ENCODE measurements at places on chromosomes 16 and 17.

DNA sequence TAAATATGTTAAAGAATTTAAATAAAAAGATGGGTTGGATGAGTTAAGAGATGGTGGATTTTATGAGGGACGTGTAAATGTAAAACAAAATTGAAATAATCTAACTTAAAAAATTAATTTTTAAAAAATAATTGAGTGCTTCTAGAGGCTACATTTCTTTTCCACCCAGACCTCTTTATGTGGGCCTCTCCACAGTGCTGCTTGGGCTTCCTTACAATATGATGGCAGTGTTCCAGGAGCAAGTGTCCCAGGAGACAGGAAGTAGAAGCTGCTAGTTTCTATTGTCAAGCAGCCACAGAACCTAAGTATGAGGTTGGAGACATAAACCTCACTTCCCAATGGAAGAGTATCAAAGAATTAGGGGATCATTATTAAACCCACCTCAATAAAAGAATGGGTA is 205.7 kb upstream of the CPHXL start:
- no peak for DNase-seq

GRCh38 chr17:7313088-7313889 is 1.9 kb downstream of the GPS2 start:
- no peak for DNase-seq

DNA sequence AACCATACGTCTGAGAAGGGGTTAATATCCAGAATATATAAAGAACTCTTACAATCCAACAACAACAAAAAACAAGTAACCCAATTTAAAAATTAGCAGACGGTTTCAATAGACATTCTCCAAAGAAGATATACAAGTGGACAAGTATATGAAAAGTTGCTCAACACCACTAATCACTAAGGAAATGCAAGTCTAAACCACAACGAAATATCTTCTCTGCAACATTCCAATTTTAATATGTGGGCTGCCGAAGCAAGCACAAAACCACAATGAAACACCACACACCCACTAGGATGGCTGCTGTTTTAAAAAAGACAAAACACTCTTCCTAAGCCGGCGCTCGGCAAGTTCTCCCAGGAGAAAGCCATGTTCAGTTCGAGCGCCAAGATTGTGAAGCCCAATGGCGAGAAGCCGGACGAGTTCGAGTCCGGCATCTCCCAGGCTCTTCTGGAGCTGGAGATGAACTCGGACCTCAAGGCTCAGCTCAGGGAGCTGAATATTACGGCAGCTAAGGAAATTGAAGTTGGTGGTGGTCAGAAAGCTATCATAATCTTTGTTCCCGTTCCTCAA is 5.9 kb upstream of the SLC13A2 start:
- DNase-seq, result no peak

DNA sequence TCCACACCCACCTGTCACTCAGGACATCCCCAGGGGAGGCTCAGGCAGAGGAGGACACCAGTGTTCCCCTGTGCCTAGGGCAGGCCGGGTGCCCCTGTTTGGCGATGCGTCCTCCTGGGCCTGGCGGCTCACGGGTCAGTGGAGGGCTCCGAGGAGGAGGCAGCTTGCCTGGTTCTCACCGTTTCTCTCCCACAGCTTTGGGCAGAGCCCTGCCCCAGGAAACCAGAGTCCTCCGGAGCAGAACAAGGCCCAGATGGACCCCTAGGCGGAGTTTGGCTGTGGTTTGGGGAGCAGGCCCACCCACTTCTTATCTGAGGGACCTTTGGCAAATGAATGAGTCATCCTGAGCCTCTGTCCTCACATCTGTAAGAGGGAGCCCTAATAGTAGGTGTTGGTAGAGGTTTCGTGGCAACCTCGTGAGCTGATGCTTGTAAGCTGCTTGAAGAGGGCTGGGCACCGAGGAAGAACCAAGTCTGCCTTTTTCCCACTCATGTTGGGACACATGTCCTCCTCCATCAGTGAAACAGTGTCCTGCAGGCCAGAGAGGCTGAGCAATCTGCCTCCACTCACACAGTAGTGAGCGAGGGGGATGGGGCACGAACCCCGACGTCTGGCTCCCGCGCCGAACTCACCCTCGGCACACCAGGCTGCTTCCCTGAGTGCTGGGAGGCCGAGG is 247.0 kb upstream of the CIBAR2 start:
- no peak for DNase-seq

DNA sequence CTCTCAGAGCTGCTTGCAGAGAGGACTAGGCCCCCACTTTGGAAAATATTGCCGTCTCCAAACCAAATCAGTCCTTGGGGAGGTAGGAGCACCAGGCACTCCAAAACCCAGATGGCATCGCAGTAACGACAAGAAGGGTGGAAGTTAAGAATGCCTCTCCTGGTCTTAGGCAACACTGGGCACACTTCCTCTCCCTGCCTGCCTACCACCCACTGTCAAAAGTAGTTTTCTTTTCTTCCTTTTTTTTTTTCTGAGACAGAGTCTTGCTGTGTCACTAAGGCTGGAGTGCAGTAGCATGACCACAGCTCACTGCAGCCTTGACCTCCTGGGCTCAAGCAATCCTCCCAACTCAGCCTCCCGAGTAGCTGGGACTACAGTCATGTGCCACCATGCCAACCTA is 47.2 kb downstream of the SRL start:
- no peak for DNase-seq

GRCh38 chr17:74631468-74632450 is 8.2 kb upstream of the CD300E start:
- no peak for DNase-seq

DNA sequence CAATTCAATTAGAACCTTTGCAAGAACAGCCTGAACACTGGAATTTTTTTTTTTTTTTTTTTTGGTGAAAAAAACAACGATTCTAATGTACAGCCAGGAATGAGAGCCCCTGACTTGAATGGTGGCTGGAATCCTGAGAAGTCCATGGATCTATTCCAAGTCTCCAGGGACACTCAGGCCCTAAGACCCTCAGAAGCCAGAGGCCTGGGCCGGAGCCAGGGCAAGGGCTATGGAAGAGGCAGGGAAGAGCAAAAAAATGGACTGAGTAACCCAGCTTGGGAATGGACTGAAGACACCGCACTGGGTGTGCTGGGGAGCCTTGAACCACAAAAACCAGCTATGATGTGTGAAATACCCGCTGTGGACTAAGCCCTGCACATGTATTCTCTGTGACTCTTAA is 60.3 kb upstream of the LHX1 start:
- no peak for DNase-seq

DNA sequence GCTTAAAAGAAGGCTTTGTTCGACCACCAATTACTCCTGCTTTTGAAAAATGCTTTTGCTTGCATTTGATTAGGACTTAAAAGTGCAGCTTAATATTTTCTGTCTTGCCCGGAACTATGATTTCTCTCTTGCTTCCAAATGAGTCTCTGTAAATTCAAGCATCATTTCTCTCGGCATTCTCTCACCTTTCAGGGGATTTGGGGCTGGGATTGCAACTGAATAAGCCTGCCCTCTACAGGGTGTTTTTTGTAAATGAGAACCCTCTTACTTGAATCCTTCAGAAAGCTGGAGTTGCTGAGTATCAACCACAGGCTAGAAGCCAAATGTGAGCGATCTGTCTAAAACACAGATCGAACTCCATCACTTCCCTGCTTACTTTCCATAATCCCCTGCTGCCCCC is 234.6 kb downstream of the TMEM114 start:
- DNase-seq, result peak; percentile 52

- no peak for DNase-seq
Observed at GRCh38 chr17:57984261-57984890, 3.7 kb downstream of the VEZF1 start.

- DNase-seq, result no peak
Observed at GRCh38 chr16:6836766-6837165, 495.9 kb upstream of the RBFOX1 start.

- peak; percentile 91 for DNase-seq
Observed at GRCh38 chr17:49952209-49952911, 16.6 kb upstream of the DLX4 start.

DNA sequence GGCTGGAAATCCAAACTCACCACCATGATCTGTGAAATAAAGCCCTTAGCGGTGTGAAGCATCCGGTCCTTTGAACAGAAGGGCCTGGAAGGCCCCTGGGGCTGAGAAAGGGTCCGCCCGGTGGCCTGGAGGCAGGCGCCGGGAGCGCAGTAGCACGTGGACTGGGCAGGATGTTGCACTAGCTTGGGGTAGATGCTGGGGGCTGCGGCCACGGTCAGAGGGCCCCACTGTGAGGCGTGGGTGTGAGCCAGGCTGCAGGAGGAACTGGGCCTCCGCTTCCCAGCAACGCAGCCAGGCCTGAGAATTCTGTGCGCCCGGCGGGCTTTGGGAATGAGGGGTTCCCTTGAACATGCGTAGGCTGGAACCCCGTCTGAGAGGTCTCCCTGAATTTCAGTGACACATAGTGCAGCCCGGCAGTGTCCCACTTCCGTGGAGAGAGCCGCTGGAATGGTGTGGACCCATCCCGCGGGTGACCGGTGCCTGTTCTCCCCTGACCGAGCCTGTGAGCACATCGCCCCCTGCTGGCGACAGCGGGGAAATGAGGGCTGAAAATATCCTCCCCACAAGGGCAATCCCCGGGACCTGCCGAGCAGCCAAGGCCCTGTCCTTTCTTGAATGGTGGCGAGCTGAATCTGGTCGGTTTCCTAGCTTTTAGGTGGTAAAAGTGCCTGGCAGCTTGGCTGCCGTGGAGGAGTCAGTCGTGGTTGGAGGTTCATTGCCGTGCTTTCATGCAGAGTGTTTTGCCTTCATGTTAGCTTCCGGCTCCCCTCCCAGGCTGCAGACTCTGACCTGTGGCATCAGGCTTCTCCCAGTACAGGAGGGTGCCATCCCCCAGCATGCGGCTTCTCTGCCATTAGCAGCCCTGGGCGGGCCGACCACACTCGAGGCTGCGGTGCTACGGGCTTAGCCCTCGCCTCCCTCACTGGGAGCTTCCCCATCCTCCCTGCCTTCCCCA is 43.8 kb downstream of the DNAJA2 start:
- peak; percentile 70 for DNase-seq

- DNase-seq, result no peak
Observed at GRCh38 chr17:68314916-68315535, 23.7 kb downstream of the ARSG start.

GRCh38 chr17:72665852-72666851 is 426.3 kb downstream of the SLC39A11 start:
- no peak for DNase-seq

DNA sequence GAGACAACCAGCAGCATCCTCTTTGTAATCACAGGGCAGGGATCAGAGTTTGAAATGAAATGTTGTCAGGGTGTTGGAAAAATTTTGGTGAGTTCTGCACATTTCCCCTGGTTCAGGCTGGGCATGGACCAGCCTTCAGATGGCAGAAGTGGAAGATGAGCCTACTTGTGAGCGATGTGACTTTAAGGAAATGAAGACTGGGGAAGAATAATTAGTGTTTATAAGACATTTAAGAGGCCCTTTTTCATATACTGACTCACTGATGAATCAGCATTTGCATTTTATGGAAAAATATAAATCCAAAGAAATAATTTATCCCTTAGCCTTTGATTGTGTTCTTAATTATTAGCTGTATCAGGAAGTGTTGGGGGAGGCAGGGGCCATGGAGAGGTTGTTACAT is 20.9 kb downstream of the GPR179 start:
- no peak for DNase-seq

DNA sequence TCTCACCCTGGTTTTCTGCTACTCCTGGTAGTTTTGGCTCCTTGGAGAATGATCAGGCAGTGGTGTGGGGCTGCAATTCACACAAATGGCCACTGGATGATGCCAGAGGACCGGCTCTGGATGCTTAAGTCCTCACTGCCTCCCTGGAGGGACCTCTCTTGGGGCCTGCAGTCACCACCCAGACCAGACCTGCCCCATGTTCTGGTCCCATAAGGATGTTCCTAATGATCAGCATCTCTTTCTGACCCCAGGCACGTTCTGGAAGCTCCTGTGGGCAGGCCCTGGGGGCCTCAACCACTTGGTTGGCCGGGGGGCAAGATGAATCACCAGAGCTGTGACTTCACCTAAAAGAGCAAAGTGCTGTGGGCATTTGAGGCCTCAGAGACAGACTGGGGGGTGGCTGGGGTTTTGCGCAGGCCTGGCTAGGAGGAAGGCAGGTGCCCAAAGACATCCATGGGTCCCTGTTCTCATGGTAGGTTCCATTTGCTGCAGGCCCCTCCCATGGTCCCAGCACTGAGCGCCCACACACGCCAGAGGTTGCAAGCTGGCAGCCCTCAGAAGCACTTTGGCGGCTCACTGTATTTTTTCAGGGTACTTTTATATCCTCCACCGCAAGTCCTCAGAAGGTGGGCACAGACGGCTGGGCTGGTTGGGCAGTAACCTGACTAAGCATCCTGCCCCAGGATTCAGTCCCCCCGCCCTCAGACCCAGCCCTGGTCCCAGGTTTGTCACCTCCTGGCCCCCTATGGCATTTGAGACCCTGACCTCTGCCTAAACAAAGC is 53.2 kb downstream of the NT5M start:
- DNase-seq, result peak; percentile 90

DNA sequence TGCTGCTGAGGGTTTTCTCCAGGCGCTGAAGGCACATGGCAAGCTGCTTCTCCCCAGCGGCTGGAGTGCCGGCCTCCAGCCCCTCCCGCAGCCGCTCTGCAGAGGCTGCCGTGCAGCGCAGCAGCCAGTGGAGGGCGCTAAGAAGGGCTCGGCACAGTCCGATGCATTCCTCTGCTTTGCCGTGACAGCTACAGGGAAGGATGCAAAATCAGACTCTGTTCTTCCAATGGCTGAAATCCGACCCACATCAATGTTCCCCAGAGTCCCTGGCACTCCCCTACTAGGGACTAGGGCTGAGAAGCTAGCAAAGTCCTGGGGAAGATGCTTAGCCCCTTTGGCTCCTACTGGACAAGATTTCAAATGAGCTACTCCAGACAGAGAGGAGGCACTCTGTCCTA is 19.0 kb downstream of the MED24 start:
- peak; percentile 88 for DNase-seq

- DNase-seq, result no peak
Observed at GRCh38 chr17:62098623-62099231, 33.6 kb upstream of the MED13 start.

GRCh38 chr16:14321542-14321941 is 250.4 kb downstream of the MRTFB start:
- no peak for DNase-seq

DNA sequence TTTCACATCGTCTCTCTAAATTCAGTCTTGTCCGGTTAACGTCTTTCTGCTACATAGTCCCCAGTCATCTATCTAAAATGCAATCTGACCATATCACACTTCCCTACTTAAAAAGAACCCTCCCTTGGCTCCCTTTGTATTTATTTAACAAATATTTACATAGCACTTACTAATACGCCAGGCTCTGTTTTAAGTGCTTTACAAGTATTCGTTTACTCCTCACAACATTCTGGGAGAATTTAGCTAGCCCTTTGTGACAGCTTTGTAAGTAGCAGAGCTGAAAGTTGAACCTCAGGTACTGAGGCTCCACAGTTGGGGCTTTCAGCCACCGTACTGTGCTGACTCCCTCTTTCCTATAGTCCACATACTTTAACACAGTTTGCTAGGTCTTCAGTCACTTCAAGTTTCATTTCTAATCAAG is 9.2 kb downstream of the PAFAH1B1 start:
- DNase-seq, result no peak

DNA sequence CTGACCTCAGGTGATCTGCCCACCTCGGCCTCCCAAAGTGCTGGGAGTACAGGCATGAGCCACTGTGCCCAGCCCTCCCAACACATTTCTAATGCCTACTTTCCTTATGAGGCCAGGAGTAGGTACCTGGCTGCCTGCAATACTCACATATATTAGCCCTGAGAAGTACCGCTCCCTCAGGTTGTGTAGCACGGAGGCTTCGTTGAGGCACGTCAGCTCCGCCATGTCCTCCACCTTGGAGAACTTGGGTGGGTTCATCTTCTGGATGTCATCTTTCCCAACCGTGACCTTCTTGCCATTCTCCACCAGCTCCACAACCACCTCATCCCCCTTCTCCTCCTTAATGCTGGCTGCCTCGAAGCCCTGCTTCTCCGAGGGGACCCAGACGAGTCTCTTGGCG is 19.1 kb downstream of the MYH11 start:
- DNase-seq, result no peak

GRCh38 chr17:42667088-42667951 is 8.2 kb downstream of the TUBG2 start:
- DNase-seq, result no peak

All from neural progenitor cell (in vitro differentiated cells).